ENCODE measurements at places on chromosomes 1 and 21.

DNA sequence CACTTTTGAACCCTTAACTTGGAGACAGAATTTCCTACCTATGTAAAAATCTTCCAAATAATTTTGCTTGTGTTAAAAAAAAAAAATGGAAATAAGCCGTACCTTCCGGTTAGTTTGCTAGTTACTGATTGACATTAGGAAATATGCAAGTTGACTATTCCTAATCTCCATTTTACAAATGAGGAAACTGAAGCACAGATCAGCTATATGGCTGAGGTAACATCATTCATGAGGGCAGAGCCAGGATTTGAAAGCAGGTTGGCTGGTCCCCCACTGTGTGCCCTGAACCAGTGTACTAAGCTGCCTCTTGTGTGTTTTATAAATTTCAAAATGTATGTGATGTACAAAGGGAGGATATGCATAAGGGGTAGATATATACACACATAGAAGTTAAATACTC is 29.6 kb downstream of the BACE2 start:
- no peak for DNase-seq

GRCh38 chr1:177211231-177211630 is 40.5 kb downstream of the BRINP2 start:
- no peak for DNase-seq

DNA sequence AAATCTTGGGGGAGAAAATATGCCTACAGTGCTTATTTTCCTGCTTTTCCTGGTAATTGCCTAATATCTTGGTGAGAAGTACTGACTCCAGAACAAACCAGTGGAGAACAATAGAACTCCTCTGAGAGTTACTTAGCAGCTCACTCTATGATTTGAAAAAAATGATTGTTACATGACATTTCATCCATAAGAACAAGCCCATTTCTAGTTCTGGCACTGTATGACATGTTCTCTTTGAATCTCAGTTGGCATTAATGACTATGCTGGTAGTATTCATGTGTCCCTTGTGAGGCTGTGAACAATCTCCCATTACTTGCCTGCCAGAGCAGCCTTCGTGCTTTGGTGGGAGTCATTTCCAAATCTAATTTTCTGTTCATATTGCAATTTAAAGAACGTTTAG is 58.0 kb downstream of the CLIC4 start:
- no peak for DNase-seq

DNA sequence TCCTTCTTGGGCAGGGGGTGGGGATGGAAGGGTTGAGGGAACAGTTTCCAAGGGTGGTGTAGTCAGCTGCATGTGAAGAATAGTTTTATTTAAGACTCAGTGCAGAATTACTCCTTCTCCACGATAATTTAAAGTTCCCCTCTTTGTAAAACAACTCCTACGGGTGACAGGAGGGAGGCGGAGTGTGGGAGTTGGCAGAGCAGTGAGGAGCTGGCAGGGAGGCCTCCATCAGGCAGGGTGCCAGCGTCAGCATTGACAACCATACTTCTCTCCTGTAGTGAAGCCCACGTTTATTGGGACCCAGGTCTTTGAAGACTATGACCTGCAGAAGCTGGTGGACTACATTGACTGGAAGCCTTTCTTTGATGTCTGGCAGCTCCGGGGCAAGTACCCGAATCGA is 93.8 kb downstream of the MTR start:
- no peak for DNase-seq

- DNase-seq = no peak
Measured at GRCh38 chr1:94068096-94068998, 52.6 kb downstream of the ABCA4 start.

GRCh38 chr1:61469365-61469764 is 255.6 kb downstream of the TM2D1 start:
- DNase-seq = no peak

DNA sequence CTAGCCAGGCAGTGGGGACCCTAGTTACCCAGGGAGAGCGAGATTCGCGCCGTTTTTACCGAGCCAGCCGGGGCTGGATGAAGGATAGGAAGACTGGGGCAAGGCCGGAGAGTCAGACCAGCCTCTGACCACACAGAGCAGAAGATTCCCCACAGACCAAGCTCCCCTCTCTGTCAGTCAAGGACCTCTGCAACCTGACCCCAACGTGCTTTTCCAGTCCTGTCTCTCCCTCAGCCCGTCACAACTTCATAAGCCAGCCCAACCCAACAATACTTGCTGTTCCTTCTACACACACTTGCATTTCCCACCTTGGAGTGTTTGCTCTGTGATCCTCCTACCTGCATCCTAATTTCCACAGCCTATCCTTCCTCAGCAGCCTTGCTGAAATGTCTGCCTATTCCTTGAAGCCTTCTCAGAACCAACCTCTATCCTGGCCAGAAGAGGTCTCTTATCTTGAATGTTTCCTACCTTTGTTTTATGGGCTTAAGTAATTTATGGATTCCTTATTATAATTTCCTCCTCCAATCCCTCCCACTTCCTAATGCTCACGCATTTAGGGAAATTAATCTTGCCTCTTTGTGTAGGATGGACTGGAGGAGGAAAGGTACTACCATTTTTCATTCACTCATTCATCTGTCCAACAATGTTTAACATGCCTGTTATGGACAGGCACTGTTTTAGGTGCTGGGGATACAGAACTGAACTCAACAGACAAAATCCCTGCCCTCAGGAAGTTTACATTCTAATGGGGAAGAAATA is at the start of gene GSTM3:
GSTM3 (minus strand) TSS at position 424 of the 759 bp plus-strand sequence. CDS start 751 bp downstream, outside the sequence.
- DNase-seq = no peak

- DNase-seq = no peak
Measured at GRCh38 chr1:85289848-85290335, 13.5 kb upstream of the BCL10 start.

GRCh38 chr1:13462682-13463081 is 51.1 kb downstream of the LRRC38 start:
- DNase-seq = no peak

- DNase-seq = peak; percentile 24
Measured at GRCh38 chr1:185157599-185158412, 839 bp downstream of the SWT1 start.
